Stromal cell of bone marrow (primary cell): ENCODE measurements at places on chromosomes 2 and 18.

DNA sequence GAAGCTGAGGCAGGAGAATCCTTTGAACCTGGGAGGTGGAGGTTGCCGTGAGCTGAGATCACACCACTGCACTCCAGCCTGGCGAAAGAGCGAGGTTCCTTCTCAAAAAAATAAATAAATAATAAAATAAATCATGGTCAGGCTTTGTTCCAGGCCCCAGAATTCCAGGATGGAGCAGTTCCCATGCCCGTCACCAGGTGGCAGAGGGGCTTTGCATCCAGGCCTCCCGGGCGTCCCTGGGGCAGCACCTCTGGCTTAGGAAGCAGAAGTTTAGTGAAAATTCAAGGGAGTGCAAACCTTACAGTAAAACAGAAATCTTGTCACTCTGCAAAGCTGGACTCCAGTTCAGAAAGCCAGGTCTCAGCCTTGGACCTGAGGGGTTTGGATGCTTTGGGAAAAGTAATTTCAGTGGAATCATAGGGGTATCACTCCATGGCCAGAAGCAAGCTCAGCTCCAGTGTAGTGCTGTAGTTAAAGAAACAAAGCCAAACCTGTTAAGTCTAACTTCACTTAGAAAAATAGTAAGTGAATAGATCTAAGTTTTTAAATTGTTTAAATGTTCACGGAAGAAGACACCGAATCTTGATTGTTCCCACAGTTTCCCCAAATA, 512.7 kb downstream of the CMPK2 start:
- DNase-seq: peak; percentile 23

DNA sequence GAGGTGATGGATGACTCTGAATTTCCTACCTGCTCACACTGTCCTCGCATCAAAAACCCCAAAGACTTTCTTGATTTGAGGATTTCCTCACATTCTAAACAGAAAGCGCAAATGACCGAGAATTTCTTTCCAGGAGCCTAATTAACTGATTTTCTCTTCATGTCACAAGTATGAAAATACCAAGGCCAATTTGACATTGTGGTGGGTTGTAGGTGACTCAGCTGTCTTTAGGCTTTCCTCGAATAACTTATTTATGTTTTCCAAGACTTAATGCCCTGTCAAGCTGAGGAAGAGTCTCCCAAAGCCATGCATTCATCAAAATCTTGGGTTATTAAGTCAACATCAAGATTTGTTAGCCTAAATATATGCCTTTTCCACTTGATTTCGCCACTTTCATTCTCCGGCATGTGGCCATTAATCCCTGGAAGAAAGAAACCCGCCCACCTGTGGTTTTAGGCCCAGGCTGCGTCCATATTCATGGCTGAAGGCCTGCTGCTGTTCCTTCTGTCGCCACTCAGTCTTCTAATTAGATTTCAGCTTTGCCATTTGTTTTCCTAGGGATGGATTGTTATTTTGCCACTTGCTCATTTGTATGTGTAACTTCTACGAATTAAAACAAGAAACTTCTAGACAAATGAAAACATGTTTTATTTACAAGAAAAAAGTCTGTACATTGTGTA, 84.9 kb downstream of the ST6GAL2 start:
- no peak for DNase-seq

DNA sequence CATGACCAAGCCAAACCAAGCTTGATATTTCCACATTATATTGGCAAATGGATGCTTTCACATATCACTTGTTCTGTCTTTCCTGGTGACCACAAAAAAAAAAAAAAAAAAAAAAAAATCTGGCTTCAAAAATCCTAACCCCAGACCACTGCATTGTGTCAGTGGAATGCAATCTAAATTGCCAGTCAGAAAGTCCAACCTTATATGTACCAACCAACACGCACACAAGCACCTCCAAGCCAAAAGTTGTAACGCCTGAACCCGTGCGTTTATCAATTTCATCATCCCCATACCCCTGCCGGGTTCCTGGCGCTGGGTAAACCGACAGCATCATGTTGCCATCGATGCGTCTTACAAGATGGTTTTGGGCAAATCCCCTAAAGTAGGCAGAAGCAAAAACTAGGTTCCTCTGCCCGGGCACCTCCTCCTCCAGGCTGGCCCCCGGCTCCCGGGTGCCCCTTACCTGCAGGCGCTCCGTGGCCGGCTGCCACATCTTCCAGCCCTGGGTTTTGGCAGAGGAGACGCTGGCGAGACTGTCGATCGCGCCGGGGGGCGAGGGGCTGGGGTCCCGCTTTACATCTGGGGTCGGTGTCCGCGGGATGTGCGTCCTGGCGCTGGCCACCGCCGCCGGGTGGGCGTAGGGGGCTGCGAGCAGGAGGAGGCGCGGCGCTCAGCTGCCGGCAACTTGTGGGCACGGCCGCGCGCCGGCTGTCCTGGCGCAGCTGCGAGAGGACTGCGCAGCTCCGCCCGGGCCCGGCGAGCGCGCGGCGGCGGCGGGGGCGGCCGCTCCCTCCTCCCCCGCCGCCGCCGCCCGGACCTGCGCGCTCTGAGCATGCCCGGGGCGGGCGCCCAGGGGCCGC, at the start of gene PID1:
Gene PID1 (minus strand): TSS at position 737 of the 860 bp plus-strand sequence. CDS start 244 bp downstream, at position 493.
- no peak for DNase-seq

DNA sequence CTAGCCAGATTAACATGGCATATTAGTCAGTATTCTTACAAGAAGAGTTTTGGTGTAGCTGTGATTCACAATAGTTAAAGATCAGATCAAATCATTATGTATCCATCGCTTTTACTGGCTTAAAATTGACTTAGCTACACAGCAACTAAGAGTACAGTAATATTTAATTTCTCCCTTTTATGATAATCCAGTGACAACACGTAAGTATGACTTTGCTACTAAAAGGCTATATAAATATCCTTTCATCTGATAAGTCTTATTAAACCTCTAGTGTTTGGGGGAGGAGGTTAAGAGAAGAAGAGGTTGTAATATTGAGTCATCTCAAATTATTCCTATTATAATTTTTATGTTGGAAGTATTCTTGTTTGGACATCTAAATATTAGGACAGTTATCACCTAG, 51.0 kb downstream of the KCNG3 start:
- no peak for DNase-seq

- DNase-seq: no peak
Measured at GRCh38 chr2:72135921-72136320, 11.7 kb downstream of the CYP26B1 start.
